Right ventricle myocardium superior (tissue), 1 donor: ENCODE measurements at places on chromosomes 13 and 19. TPM values are rescaled to one million over a fixed set of nuclear protein-coding genes. Genes with fewer than 3 reads are reported as not detected.

Gene SEMA6B
- total RNA-seq: 15.0 TPM

DNA sequence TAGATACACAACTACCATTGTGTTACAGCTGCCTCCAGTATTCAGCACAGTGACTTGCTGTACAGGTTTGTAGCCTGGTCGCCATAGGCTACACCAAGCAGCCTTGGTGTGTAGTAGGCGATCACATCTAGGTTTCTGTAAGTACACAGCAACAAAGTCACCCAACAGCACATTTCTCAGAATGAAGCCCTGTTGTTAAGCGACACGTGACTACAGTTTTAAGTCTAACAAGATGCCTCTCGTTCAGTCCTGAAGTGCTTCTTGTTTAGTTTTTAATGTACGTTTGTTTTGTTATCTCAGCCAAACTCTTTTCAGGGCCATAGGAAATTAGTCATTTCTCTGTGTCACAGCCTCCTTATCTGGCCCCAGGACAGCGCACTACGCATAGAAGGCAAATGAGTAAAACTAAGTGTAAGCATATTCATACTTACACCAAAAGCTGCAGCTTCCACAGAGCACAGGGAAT lies 50.0 kb upstream of the GPR183 start:
- DNase-seq: no peak

DNA sequence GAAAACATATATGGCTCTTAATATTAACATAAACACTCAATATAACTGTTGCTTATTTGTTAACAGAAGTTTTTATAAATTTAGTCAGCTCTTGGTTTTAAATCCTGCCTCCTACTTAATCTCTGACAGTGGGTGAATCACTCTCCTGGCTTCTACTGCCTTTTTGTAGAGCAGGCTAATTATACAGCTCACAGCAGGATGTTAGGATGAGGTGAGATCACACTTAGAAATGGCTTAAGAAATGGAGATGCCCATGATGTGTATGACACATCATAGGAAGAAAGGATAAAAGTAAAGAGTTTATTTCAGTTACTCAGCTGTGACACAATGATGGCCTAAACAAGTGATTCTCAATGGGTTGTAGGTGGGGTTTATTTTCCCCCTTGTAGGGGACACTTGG lies 345.6 kb downstream of the SPRY2 start:
- DNase-seq: no peak

GRCh38 chr13:98384739-98385138 lies 192.2 kb downstream of the STK24 start:
- DNase-seq: no peak

Gene COMP
- total RNA-seq: not detected

- DNase-seq: no peak
Observed at GRCh38 chr13:99577934-99578917, 77.0 kb downstream of the TM9SF2 start.

Gene WASF3
- total RNA-seq: 10.5 TPM

Gene ITGBL1
- 6.8 TPM for total RNA-seq

- DNase-seq: no peak
Observed at GRCh38 chr19:50290011-50290410, 39.2 kb downstream of the KCNC3 start.

GRCh38 chr13:69959046-69959445 lies 148.6 kb upstream of the ATXN8OS start:
- no peak for DNase-seq

Gene URAD
- not detected for total RNA-seq

- DNase-seq: no peak
Observed at GRCh38 chr19:38990949-38991697, 15.6 kb upstream of the FBXO17 start.

Gene ADM5
- 0.67 TPM for total RNA-seq

- no peak for DNase-seq
Observed at GRCh38 chr13:46288570-46289259, 77.0 kb downstream of the LRRC63 start.

- DNase-seq: no peak
Observed at GRCh38 chr13:103358255-103358932, 292.2 kb upstream of the SLC10A2 start.

DNA sequence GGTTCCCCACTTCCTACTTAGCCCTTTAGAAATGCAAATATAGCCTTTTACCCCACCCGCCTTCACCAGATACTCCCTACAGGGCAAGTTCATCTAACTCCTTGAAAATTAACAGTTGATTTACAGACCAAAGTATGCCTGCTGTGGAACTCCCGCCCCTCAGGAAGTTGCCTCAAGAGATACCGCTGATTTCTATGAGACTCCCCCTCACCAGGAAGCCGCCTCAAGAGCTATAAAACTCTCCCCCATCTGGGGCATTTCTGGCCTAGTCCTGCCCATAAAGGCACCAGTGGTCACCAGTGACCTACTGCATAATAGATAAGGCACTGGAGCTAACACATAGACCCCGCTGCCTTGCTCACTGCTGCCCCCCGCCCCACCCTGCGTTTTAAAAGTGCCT lies 201.7 kb upstream of the UBL3 start:
- DNase-seq: no peak

Gene SIGLEC5
- not detected for total RNA-seq

Gene KIR3DL2
- total RNA-seq: not detected

- no peak for DNase-seq
Observed at GRCh38 chr13:68897331-68897928, 1210.2 kb upstream of the ATXN8OS start.

GRCh38 chr19:54307389-54308020 lies 5.5 kb downstream of the LILRA5 start:
- no peak for DNase-seq
